ENCODE measurements at places on chromosomes 5 and 9.

- no peak for DNase-seq
Observed at GRCh38 chr5:160701403-160701802, 150.6 kb downstream of the ATP10B start.

DNA sequence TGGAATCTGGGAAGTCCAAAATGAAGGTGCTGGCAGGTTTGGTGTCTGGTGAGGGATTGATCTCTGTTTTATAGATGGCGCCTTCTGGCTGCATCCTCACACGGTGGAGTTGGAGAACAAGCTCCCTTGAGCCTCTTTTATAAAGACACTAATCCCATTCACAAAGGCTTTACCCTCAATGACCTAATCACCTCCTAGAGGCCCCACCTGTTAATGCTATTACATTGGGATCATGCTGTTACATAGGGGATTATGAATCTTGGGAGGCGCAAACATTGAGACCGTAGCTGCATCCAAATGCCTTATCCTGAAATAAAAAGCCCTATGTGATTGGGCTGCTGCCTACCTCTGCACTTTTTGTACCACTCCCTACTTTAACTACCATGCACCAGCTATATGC is 197.1 kb upstream of the HMHB1 start:
- DNase-seq = no peak

GRCh38 chr9:12856603-12857002 is 81.8 kb downstream of the LURAP1L start:
- DNase-seq = no peak

DNA sequence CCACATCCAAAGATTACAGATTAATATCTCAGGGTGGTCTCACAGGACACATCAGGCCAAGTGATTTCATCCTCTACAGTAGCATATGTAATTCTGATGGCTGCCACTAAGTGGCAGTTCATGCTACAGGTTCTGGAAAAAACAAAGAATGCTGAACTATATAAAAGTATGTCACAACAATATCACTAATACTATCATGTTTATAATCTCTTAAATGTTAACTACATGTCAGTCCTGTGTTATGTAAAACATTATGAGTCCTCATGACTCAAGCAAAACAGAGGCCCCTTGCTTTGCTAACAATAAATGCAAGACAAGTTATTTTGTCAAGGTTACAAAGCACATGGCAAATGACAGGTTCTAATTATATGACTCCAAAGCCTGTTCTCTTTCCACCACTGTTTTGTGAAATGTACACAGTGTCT is 233.2 kb downstream of the FBXL17 start:
- DNase-seq = no peak

- no peak for DNase-seq
Observed at GRCh38 chr9:117028103-117028858, 341.2 kb downstream of the TRIM32 start.

GRCh38 chr5:1429066-1429465 is 16.2 kb downstream of the SLC6A3 start:
- DNase-seq = no peak

GRCh38 chr9:129586685-129587084 is 34.2 kb downstream of the C9orf50 start:
- no peak for DNase-seq

GRCh38 chr5:126067404-126067803 is 355.8 kb upstream of the GRAMD2B start:
- no peak for DNase-seq

DNA sequence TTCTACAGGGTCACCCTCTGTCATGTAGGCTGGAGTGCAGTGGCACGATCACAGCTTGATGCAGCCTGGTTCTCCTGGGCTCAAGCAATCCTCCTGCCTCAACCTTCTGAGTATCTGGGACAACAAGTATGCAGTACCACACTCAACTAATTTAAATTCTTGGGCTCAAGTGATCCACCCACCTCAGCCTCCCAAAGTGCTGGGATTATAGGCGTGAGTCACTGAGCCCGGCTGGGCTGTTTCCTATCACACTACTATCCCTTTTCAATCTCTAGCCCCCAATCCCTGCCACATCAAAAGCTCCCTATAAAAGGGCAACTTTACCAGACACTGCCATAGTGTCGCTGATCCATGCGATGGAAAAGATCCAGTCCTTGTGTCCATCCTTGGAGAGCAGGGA is 20.4 kb downstream of the DCAF12 start:
- no peak for DNase-seq

- no peak for DNase-seq
Observed at GRCh38 chr5:37552770-37553719, 173.9 kb downstream of the WDR70 start.

- no peak for DNase-seq
Observed at GRCh38 chr9:127977884-127978647, 2.7 kb downstream of the EEIG1 start.

- DNase-seq = no peak
Observed at GRCh38 chr5:112121258-112121657, 297.8 kb downstream of the EPB41L4A start.

- no peak for DNase-seq
Observed at GRCh38 chr5:61614606-61615005, 282.5 kb downstream of the ZSWIM6 start.

GRCh38 chr9:93671020-93671338 is 94.6 kb downstream of the PHF2 start:
- DNase-seq = no peak

GRCh38 chr9:114461468-114461867 is 43.8 kb downstream of the WHRN start:
- no peak for DNase-seq

GRCh38 chr9:97889941-97890887 is 32.1 kb downstream of the TRMO start:
- no peak for DNase-seq

DNA sequence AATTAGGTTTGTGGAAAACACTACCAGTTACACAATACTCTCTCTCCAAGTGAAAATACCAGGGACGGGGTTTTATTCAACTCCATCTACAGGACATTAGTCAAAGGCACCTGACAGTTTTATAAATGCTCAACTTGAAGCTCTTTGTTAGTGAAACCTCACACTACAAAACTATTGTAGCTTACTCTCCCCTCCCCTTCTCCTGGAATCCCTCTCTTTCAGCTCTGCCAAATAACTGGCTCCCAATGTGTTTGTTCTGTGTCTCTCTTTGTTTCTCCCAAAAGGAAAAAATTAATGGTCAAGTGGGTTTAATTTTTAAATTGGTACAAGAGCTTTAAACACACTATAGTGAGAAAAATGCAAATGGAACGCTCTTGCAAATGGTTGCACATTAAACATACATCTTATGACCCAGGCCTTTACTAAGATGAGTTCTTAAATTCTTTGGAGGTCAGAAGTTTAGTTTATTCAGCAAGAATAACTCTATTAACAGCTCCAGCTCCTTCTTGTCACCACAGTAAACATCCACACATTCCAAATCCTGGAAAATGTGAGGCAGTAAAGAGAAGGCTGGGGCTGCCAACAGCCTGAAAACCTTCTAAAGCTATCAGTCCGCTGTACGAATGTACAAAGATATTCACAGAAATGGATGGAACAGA is 48.4 kb downstream of the ZNF608 start:
- no peak for DNase-seq

DNA sequence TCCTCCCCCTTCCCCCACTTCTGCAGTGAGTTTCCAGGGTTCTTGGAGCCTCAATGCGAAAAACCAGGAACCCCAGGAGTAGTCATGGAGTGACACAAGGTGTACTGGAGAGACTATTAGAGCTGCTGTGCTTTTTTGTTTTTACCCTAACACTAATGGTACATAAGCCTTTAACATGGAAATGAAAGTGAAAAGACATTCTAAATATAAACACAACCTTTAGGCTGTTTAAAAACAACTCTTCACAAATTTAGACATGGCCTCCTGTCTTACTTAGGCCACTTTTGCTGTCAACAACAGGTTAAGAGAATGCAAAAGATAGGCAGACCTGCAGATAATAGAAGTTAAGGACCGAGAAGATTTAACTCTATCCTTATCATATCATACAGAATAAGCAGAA is 232.2 kb downstream of the DENND1A start:
- no peak for DNase-seq

DNA sequence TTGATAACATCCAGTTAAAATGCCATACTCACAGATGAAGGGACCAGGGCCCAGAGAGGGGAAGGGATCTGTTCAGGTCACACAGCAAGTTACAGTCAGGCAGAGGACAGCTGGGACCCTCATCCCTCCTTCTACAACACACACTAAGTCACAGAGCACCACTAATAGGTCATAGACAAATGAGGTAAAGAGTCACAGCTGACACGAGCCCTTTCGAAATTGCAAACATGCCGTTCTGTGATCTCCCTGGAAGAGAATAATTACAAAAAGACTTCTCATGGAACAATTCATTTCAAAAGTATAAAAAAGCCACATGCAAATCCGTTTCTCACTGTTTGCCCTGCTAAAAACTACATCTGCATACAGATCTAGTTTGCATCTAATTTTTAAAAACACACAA is 15.5 kb downstream of the IGFBPL1 start:
- peak; percentile 19 for DNase-seq

- DNase-seq = no peak
Observed at GRCh38 chr5:53038196-53038847, 49.2 kb downstream of the ITGA2 start.

GRCh38 chr5:138936968-138937345 is 61.8 kb upstream of the LRRTM2 start:
- no peak for DNase-seq

- DNase-seq = no peak
Observed at GRCh38 chr5:110757118-110757729, 18.4 kb downstream of the SLC25A46 start.

DNA sequence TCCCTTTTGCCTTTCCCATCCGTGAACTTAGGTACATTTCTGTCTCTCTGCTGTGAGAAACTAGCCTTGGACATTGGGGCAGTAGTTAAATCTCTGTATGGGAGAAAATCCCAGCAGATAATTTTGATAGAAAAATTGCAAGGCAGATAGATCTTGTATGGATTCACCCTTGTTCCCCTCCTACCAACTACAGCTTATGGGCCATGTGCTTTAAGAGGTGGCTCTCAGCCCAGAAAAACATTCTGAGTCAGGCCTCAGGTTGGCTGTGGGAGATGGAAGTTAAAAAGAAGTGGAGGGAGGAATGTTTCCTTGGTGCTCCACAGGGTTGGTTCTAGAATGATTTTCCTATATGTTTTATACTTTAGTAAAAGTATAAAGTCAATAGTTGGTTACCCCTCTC is 1.4 kb upstream of the KDM3B start:
- DNase-seq = no peak

DNA sequence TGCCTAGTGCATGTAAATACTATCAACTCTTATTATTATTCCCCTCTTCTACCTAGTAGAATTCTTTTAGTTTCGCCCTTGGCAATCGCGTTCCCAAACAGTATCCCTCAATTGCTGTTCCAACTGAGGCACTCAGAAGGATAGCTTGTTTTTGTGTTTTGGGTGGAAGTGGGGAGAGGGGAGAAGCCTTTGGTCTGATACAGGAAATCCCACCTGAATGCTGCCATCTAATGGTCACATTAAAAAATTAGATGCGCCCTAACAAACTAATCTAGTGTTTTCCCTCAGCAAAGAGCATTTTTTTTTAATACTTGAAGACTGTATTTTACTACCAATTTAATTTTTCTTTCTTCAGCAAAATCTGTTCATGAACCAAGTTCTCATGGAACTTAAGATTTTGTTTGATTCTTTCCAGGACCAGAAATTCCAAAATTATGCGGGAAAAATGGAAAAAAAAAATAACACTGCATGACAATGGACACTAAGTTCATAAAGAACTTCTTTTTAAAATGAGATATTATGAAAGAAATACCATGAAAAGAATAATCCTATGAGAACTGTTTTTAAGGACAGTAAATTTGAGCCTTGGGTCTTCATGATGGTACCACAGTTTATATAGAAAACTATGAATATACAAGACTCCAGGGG is 22.2 kb upstream of the GLDC start:
- DNase-seq = no peak

DNA sequence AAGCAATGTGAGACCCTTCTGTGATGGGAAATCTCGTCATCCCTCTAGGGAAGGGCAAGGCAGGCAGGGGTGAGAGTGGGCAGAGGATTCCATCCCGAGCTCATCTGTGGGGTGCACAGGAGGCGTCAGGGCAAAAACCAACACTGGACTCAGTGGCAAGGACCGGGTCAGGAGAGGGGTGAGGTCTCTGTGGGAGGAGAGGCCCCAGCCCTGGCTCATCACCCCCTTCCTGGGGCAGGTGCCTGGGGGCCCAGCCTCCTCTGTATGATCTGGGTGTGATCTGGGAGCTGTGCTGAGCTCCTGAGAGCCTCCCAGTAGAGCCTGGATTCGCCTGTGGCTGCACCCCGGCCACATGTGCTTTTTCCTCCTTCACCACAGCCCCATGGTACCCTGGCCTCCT is 597 bp downstream of the SPATA31E1 start:
- no peak for DNase-seq

DNA sequence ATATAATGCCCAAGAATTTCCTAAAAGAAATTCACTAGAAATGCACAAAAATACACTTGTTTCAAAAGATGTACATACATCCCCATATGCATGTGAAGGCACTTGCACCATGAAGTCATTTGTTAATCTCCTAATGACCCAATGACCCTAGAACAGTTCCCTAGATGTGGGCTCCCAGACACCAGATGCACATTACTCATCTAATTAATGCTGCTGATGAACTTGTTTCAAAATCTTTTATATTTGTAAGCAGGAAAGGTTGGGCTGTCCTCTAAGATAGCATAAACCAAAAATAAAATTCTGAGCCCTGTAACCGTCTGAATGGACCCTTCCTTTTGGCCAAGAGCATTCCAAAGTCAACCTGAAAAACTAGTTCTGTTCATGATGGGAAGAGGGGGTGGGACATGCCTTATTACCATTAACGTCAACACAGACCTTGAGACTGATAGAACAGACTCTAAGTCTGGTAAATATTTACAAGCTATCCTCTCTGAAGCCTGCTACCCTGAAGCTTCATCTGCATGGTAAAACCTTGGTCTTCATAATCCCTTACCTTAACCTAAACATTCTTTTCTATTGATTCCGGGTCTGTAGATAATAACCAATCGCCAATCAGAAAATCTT is 91.0 kb upstream of the DAPK1 start:
- no peak for DNase-seq

DNA sequence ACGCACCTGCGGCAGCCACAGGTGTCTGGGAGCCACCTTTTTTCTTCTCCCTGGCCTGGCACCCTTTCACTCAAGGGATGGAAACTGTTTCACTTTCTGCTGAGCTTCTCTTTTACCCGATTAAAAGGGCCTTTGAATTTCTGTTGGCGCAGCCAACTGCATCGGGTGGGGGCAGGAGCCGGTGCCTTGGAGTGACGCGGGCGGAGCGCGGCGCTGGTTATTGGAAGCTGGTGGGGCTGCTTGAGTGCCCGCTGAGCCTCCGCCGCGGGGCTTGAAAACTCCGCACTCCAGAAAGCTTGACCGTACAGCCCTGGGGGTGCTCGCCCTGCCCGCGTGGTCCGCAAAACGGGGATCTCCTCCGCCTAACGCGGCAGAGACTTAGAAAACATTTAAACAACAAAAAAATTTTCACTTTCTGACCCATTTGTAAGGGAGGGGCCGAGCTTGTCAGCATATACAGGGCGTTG is 52.0 kb upstream of the TJP2 start:
- DNase-seq = peak; percentile 65
